ENCODE measurements at places on chromosomes 6 and 20.
A peak's percentile ranks its signal among the peaks of the same experiment; 100 is the strongest.

DNA sequence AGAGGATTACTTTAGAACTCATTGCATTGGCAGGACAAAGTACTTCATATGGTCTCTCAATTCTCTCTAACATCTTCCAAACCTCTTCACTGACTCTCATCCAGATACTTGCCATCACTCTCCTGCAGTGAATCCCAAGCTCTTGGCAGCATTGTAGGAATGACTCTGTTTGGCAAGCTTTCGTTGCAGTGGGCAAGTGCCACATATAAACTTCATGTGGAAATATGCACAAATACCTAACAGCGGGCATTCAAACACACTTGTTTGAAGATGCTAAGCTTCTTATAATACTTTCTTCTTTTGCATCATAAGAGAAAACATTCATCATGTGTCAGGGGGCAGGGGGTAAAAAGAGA lies 86.2 kb upstream of the F13A1 start:
- DNase-seq, result no peak

DNA sequence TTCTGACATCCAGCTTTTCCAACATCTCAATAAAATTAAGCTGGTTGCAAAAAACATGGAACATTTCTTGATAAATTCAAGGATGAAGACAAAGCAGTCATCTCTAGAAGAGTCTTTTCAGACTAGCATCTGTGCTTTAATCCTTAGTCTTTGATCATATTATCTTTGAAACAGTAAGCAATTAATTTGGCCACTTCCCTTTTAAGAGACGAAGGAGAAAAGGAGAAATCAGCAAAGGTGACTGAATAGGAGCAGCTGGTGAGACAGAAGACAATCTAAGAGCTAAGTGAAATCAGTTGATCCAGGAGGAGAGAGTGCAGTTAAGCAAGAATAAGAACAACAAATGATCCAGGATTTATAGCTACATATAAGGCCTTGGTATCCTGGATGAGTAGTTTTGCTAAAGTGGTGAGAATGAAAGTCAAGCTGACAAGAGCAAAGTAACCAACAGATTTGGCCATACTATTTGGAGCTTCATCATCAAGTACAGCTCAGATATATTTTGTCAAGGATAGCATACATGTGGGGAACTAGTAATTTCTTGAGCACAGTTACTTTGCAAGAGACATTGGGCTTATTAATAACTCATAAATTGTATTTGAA lies 215.5 kb downstream of the ADGB start:
- DNase-seq, result no peak

DNA sequence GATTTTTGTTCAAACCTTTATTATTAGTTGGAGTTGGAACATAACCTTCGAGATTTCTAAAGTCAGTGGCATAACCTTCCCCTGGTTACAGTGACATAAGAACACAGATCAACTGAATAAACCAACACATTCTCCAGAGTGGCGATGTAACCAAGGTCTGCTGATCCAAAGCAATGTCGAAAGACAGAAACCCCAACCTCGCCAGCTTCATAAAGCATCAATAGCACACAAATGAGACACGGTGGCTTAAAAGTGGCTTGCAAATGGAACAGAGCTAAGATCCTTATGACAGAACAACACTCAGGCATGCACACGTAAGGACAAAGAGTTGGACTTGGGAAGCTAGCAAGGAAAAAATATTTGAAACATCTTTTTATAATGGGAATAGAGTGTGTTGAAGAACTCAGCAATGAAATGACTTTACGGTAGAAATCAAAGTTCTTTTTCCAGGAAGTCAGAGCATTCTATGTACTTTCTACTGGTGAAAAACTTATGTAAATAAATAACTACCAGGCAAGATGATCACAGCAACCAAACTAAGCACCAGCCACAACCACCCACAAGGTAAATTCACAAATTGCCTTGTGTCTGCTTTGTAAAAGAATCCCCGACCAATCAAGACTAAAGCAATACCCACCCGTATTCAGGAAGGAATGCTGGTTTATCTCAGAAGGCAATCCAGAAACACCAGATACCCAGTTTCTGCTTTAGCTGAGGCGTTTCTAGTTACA lies 61.0 kb upstream of the NHSL1 start:
- no peak for DNase-seq

- DNase-seq, result no peak
Measured at GRCh38 chr6:83872386-83873118, 13.1 kb downstream of the CYB5R4 start.

DNA sequence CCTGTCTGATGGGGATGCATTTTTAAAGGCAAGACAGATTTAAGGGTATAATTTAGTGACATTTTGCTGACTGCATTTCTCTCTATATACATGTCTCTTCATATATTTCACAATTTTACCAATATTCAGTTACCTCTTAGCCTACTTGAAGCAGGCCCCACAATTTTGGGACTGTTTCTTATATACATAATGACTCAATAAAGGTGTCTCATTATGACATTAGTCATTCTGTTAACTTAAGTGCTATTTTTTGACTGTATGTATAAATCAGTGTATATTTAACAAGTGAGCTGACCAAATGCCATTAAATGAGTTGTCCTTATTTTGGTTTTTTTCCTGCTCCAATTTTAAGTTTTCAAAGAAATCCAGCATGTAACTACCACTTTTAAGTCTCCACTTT lies 313.3 kb downstream of the SOX4 start:
- no peak for DNase-seq

DNA sequence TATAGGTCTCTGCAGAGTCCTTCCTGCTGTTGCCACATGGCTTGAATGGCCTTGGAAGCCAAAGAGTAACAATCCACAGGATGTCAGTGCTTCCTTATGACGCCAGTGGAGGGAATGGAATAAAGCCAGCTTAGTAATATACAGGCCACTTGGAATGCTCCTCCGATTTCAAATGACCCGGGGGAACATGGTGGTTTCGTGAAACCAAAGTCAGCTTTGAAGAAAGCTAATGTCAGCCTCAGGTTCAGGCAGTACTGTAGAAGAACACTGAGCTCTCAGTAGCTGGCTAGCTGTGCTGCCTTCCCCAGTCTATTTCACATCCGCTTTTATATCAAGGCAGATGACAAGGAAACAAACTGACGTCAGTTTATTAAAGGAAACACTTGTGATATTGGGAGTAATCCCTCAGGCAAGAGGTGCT lies 189.1 kb downstream of the DTNBP1 start:
- DNase-seq, result peak; percentile 17

- no peak for DNase-seq
Measured at GRCh38 chr6:141261016-141261671, 871.6 kb upstream of the GJE1 start.

DNA sequence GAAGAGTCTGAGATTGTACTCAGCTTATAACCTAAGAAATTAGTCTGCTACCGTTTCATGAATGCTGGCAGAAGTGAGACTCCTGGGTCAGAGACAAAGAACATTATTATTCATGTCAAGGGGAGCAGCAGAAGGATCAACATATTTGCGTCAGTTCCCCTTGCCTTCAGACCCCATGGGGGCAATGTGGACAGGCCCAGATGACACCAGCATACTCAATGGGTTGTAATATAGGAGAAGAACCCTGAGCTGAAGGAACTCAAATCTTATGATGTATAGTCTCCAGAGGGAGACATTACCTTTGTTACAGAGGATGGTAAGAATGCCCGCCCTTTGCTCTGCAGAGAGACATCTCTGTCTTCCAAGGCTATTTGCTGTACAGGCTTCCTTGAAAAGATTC lies 384.4 kb downstream of the EPM2A start:
- DNase-seq, result no peak

DNA sequence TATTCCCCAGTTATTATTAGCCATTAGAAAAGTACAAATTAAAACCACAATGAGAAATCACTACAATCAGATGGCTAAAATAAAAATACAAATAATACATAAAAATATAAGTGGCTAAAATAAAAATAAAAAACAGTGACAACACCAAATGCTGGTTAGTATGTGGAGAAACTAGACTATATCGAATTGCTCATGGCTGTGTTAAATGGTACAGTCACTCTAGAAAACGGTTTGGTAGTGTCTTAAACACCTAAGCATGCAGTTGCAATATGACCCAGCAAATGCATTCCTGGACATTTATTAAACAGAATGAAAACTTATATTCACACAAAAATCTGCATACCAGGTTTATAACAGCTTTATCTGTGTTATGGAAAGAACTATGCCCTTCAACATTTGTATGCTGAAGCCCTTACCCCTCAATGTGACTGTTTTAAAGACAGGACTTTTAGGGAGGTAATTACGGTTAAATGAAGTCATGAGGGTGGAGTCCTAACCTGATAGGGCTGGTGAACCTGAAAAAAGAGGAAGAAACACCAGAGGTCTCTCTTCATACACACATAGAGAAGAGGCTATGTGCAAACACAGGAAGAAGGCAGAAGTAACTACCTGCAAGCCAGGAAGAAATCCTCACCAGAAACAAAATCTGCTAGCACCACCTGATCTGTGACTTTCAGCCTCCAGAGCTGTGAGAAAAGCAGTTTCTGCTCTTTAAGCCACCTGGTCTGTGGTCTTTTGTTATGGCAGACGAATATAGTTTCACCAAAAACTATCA lies 84.9 kb downstream of the ASCC3 start:
- no peak for DNase-seq

- peak; percentile 47 for DNase-seq
Measured at GRCh38 chr6:148317739-148318138, 24.9 kb upstream of the SASH1 start.

GRCh38 chr6:89269252-89269651 lies 45.8 kb downstream of the GABRR2 start:
- DNase-seq, result no peak

GRCh38 chr6:37617073-37617472 lies 80.6 kb downstream of the MDGA1 start:
- DNase-seq, result no peak

GRCh38 chr6:156396068-156396771 lies 381.0 kb upstream of the ARID1B start:
- DNase-seq, result no peak

DNA sequence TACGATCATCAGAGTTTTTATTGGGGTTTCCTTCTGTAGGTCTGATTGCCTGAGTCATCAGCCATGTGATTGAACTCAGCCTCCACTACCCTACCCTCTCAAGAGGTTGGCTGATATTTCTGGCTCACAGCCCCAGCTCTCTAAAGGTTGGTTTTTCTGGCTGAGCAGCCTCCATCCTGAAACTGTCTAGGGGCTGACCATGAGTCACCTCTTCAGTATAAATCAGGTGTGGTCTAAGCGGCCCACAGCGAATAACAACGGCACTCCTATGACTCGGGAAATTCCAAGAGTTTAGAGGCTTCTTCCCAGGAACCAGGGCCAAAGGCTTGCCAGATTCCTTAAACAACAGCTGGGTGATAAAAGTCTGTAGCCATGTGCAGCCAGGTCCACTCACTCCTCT lies 115.5 kb downstream of the SOD2 start:
- no peak for DNase-seq

DNA sequence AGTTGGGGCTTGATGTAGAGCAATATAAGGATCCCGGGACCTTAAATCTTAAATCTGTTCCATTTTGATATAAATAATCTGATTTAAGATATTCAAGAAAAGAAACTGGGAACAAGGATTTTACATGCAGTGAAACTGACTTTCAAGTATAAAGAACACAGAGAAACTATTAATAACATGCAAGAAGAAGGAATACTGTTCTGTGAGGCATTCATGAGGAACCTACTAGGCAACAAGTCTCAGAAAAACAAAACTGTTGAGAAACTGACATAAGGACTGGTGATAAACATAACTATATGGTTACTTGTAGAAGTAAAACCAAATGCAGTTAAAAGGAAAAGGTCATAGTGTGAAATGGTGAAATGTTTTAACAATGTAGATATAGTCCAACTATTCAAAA lies 15.8 kb downstream of the HDDC2 start:
- no peak for DNase-seq

- peak; percentile 14 for DNase-seq
Measured at GRCh38 chr6:23656255-23657194, 469.5 kb upstream of the NRSN1 start.

DNA sequence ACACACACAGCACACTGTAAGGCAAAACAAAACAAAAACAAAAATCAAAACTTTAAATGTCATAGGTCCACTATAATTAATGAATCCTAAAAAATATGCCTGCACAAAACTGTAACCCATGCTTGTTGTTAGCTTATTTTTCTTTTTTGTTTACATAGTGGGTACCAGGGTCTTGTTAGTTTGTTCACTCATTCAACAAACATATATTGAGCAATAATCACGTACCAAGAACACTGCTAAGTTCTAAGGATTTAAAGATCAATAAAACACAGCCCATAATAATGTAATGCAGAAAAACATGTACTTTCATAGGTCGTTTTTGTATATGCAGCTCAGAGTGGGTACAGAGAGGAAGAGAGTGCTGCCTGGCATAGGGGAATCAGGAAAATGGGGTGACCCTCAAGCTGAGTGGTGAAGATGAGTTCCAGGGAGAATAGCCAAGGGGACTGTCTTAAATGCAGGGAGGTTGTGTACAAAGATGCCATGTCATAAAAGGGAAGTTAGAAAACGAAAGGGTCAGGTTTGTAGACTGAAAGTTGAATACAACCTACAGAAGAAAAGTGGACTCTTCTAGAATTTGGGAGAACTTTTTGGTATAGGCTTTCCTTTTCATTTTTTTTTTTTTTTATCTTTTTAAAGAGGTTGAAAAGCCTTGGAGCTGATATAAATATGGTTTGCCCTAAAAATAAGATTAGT lies 113.3 kb upstream of the TBX18 start:
- DNase-seq, result no peak

GRCh38 chr20:48736636-48737035 lies 91.2 kb downstream of the PREX1 start:
- no peak for DNase-seq

GRCh38 chr6:33954453-33954852 lies 150.7 kb upstream of the MLN start:
- no peak for DNase-seq

- DNase-seq, result peak; percentile 28
Measured at GRCh38 chr6:157535340-157536222, 154.6 kb downstream of the ZDHHC14 start.

DNA sequence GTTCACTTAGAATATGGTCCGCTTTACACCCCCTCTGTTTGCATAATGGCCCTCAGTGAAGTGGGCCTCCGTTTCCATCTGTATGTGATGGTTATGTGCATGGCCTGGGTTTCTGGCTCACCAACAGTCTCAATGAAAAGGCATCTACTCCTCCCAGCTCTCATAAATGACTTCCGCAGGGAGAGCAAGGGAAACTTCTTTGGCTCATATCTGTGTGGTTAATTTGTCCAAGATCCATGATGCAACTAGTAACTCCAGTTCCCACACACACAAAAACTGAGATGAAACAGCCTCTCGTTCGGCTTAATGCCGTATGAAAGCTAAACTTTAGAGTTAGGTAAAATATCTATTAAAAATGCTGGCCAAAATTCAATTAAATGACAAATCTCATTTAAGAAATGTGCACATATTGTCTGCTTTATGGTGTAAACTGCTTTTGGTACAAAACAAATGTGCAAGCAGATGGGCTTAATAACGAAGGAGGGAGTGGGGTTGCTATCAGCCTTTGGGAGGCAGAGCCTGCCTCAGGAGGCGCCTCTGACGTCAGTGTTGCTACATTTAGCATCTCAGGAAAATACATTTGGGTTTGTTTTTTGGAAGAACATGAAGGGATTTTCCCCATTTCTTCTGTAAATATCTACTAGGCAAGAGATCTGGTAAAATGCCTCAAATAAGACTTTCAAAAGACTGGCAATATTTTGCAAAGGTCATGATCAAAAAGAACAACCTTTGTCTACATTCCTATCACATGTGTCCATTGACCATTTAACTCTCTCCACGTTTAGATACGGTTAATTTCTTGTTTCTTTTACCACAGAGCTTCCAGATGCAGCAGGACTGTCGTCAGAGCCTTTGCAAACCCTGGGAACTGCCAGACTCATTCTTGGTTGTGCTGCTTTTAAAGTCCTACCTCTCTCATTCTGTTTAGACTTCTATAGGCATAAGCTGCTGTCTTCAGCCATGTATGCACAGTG lies 96.8 kb downstream of the ARMC2 start:
- DNase-seq, result peak; percentile 84

- no peak for DNase-seq
Measured at GRCh38 chr6:148538261-148539190, 195.9 kb downstream of the SASH1 start.
